ENCODE measurements at places on chromosomes 3 and 15.

GRCh38 chr3:81470524-81471278 is 290.7 kb downstream of the GBE1 start:
- no peak for DNase-seq

GRCh38 chr3:10248984-10249748 is 907 bp downstream of the TATDN2 start:
- peak; percentile 66 for DNase-seq

DNA sequence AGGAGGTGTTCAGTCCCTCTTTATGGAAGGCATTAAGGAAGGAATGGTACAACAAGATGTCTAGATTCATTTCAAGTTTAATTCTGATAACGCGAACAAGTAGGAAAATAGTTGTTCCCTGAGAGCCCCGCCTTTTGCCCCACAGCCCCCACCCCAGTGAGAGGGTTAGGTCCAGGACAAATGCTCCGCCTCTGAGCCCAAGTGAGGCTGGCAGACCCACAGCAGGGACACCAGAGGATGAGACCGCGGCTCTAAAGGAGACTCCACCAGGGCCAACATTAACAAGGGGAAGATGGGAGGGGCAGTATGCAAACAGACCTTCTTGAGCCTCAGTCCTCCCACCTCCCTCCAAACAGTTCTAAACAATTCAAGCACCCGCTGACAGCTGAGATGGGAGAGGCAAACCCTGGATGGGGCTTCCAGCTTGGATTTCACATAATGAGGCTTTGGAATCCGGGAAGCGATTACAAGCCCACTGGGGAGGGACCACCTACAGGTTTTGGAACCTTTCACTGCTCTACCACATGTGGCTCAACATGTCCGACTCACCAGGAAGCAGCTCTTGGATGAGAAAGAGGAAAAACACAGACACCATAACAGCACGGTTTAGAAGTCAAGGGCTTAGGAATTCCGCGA is 42.9 kb upstream of the IREB2 start:
- DNase-seq: no peak

DNA sequence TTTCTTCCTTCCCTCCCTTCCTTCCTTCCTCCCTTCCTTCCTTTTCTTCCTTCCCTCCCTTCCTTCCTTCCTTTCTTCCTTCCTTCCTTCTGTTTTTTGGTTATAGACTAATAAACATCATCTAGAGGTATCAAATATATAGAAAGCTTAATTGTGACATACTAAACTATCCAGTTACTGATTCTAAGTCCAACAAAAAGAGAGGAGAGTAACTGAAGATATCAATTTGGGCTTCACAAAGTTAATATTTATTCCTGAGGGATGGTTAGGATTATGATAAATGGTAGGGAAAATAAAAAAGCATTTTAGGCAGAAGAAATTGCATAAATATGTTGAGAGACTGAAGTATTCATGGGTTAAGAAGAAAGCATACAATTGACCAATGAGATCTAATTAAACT is 7.8 kb upstream of the CLDN16 start:
- DNase-seq: no peak

DNA sequence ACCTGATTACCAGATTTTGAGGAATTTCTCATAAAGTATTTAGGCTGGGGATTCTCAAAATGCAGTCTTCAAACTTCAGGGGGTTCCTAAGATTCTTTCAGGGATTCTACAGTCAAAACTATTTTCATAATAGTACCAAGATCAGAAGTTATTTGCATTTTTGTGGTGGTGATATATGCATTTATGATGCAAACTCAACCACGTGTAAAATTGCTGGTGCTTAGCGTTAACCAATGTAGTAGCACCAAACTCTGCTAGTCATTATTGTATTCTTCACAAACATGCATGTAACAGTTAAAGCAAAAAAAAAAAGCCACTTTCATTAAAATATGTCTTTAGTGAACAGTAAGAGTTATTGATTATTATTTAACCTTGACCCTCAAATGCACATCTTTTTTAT is 274.9 kb upstream of the DNAJC19 start:
- no peak for DNase-seq

- DNase-seq: no peak
Observed at GRCh38 chr15:24761704-24762302, 86.2 kb downstream of the NPAP1 start.

GRCh38 chr15:51759557-51760070 is 8.2 kb downstream of the TMOD2 start:
- DNase-seq: no peak

GRCh38 chr3:190556351-190556750 is 42.5 kb downstream of the IL1RAP start:
- no peak for DNase-seq

GRCh38 chr15:51382787-51383186 is 41.3 kb downstream of the GLDN start:
- DNase-seq: no peak

DNA sequence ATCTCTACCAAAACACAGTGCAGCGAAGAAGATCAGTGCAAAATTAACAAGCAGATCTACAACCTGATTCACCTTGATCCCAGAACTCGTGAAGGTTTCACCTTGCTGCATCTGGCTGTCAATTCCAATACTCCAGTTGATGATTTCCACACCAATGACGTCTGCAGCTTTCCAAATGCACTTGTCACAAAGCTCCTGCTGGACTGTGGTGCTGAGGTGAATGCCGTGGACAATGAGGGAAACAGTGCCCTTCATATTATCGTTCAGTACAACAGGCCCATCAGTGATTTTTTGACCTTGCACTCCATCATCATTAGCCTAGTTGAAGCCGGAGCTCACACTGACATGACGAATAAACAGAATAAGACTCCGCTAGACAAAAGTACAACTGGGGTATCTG is 13.2 kb downstream of the FEM1B start:
- no peak for DNase-seq

DNA sequence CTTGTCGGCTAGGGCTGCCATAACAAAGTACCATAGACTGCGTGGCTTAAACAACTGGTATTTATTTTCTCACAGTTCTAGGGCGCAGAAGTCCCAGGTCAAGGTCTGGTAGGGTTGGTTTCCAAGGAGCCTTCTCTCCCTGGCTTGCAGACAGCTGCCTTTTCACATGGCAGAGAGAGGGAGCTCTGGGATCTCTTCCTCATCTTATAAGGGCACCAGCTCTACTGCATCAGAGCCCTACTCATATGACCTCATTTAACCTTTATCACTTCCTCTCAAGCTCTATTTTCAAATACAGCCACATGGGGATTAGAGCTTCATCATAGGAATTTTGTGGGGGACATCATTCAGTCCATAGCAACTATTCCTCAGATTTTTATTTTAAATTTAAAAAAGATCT is 17.6 kb upstream of the PAQR9 start:
- no peak for DNase-seq

DNA sequence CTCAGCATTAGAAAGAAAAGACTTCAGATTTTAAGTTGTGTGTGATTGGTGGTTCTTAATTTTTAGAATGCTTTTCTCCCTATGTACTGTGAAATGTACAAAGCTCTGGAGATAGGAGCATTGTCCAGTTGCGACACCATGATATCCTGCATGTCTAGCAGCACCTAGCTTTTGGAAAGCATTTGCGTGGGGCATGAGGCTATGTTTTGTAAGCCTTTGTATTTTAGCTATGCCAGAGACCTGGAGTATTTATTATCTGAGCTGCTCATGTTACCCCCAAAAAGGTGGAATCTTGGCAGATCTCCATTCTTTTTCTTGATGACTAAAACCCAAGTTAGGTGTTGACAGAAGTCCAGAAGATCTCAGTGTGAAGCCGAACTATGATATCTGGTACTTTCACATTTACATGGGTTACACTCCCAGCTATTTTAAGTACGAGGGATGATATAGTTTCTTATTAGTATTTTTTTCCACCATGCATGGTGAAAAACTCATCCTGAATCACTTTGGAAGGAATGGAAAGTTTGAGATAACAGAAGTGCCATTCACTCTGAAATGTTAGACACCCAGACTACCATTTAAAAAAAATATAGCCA is 126.7 kb upstream of the SAMMSON start:
- DNase-seq: no peak

- DNase-seq: no peak
Observed at GRCh38 chr15:63495343-63495742, 9.1 kb upstream of the USP3 start.

DNA sequence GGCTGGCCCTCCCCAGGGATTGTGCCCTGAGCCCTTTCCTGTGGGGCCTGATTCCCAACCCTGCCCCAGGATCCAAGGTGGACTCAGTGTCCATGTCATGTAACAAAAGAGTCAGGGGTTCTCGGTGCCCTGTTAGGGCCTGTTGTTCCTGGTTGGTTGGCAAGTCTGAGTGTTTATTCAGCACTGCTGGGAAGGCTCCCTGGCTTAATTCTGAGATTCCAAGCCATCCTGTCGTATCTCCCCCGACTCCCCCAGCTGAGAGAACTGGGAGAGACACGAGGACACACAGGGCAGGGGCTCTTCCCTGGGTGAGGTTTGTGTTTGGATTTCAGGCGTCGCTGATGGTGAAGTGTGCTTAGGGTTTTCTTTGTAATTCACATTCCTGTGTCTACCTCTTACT is 78.3 kb downstream of the EEFSEC start:
- no peak for DNase-seq

DNA sequence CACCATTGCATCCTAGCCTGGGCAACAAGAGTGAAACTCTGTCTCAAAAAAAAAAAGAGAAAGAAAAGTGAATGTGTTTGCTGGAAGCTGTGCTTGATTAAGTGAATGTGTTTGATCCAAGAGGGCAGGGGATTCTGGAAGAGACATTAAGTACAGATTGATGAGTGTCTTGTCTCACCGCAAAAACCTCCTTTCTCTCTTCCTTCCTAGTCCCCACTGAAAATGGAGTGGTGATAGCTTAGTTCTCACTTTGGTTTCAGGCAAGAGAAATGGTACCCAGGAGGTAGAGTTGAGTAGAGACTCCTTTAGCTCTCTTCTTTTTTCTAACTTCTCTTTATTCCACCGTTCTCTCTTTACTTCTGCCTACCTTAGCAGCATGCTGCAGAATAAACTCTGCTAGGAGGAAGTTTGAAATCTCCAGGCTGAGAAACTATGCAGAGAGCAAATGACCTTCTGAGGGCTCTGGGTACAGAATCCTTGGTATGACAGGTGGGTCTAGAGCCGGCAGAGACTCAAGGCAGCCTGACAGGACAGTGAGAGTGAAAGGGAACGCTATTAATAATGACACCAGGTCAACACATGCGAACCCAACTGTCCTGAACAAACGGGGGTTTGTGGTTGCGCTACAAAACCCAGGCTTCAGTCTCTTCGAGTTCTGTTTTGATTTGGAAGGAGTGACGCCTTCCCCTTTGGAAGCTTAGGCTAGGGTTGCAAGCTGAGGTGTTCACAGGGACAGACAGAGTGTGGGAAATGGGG is 74.9 kb downstream of the SMAD3 start:
- DNase-seq: no peak

- no peak for DNase-seq
Observed at GRCh38 chr3:97810779-97811390, 10.9 kb upstream of the CRYBG3 start.

DNA sequence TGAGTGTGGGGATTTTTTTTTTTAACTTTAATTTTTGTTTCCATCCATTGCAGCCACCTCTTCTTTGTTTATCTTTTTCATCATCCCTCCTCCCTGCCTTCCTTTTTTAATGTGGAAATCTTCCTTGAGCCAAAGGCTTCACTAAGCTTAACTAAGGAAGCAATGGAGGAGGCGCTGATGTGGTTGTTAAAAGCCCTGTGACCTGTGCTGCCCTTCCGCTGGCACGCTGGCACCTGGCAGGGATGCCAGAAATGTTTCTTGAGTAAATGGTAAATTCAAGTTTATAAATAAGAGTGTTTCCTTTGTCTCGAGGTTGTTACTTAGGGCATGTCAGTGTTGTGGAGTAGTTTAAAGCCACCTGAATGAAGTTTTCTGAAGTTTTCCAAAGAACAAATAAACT is 69.4 kb downstream of the CRTC3 start:
- no peak for DNase-seq

DNA sequence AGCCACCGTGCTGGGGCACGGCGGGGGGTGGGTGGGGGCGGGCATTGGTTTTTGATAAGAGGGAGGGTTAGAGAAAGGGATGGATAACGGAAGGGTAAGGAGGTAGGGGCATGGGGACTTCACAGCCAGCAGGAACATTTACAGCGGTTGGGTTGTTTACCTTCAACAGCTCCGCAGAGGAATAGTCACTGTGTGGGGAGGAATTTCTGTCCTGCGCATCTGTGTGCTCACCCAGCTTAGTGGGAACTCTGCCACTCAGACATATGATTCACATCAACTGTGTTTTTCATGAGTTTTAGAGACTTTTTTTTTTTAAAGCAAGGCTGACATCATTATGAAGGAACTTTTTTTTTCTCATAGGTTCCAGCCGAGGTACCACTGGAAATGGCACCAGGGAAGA is 19.6 kb downstream of the CHRD start:
- no peak for DNase-seq

- no peak for DNase-seq
Observed at GRCh38 chr15:30068326-30068725, 14.4 kb upstream of the GOLGA8J start.

GRCh38 chr15:77768521-77769078 is 135.9 kb upstream of the LINGO1 start:
- no peak for DNase-seq

- no peak for DNase-seq
Observed at GRCh38 chr15:93131485-93132095, 42.6 kb upstream of the RGMA start.

DNA sequence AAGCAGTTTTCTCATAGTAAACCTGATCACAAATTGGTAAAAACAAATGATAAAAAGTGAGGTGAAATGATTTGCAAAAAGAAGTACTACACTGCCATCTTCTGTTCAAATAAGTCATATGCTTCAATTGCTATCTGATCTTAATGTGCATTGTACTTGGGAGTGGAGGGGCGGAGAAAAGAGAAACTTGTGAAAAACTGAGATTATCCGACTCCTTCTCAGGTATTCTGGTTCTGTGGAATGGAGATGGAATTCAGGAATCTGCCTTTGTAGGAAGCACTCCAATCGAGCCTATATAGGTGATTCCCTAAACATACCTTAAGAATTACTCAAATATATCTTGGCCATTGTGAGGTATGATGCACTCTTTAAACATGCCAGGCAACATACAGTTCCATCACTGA is 180.6 kb downstream of the CHL1 start:
- no peak for DNase-seq

- DNase-seq: no peak
Observed at GRCh38 chr15:57198654-57199291, 177.5 kb upstream of the CGNL1 start.

DNA sequence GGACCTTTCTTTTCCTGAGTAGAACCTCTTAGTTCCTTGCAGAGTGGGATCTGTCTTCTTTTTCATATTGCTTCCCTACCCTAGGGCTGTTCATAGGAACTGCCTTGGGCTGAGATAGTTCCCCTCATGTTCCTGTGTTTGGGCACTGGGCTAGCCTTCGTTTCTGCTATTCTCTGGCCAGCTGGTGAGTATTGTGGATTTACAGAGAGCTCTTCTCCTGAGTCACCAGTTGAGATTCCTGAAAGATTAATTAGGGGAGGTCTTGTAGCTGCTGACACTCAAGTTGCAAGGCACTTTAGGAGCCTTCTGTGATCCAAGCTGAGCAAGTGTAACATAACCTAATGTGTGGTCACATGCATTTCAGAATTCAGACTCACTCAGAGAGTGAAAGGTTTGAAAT is 30.7 kb downstream of the CHD2 start:
- no peak for DNase-seq

GRCh38 chr3:105228696-105229095 is 138.0 kb upstream of the ALCAM start:
- DNase-seq: no peak
